ENCODE measurements at places on chromosomes 7 and 10.

DNA sequence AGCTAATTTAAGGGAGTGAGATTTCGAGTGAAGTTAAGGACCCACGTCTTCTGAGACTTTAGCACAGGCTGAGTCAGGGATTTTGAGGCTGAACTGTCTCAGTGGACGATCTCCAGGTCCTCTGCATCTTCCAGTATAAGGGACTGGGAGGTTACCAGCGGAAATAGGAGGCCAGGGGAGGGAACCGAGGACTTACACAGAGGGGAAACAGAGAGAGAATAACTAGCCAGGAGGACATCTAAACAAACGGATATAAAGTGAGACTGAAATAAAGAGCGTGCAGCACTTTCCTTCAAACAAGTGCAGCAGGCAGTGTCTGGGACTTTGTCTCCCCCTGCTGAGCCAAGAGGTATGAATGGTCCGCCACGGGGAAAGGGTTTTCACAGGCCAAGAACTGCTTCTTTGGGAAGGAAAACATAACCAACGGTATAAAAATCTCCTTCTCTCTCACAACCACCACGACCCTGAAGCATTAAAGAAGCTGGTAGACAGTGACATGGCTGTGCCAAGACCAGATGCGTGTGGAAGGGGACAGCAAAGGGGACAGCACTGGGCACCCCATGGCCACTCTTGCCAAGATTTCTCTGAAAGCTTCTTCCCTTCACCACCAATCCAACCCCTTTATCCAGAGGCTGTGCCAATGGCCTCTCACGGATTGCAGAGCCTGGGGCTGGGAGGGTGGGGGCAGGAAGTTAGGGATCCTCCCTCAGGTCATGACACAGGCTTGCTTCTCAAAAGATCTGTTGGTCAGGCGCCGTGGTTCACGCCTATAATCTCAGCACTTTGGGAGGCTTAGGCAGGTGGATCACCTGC lies 72.0 kb downstream of the SLC37A3 start:
- DNase-seq: peak; percentile 19

GRCh38 chr10:116673866-116674265 lies 53.1 kb downstream of the PNLIPRP2 start:
- no peak for DNase-seq

GRCh38 chr10:120945801-120946302 lies 94.7 kb downstream of the WDR11 start:
- no peak for DNase-seq

DNA sequence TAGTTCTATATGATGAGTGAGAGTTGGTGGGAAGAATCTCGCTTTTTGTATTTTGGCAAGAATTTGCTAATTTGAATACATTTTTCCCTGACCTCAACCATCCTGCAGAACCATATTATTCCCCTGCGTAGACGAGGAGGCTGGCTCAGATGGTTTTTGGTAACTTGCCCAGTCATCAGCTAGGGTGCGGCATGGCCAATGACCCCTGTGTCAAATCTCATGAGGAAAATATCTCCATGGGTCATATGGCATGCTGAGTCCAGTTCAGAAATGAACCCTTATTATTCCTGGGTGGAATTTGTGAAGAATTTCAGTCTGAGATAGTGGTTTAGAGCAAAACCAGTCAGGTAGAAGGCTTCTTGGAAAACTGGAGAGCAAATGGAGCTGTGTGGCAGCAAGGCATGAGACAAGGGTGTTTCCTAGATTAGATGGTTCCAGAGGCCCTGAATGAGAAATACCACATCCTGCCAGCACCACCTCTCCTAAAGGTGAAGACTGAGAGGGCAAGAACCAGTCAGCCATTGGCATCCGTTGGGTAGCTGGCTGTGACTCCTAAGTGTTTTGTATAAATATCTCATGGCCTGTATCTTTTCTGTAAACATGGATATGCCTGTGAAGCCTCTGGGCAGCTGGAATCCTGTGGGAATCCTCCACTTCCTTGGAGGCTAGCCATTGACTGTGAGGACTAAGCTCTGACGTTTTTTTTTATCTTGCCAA lies 5.8 kb upstream of the UPP1 start:
- DNase-seq: no peak

DNA sequence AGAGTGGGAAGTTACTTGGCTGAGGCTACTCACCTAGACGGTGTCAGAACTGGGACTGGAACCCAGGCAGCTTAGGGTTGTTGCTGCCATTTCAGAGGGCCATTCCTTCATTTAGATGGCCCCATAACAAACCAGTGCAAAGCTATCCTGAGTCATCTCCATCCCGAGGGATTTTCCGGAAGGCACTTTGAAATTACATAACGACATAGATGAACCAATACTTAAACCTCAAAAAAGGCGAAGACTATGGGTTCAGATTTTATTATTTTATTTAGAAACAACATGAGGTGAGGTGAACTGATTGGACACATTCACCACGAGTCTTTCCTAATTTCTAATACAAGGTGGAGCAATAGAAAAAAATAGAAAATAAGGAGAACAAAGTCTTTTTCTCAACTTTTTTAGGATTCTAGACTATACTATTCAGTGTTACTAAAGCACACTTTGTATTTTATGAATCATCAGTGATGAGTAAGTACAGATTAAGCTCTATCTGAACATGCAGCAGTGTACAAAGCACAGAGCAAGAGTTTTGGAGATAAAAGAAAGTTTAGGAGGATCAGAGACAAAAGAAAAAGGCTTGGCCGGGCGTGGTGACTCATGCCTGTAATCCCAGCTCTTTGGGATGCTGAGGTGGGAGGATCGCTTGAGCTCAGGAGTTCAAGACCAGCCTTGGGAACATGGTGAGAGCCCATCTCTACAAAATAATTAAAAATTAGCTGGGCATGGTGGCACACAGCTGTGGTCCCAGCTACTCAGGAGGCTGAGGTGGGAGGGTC lies 79.5 kb upstream of the SVIL start:
- DNase-seq: no peak

- DNase-seq: no peak
Measured at GRCh38 chr10:111410740-111411139, 333.9 kb downstream of the ADRA2A start.

- DNase-seq: no peak
Measured at GRCh38 chr10:88342733-88343310, 240.3 kb downstream of the RNLS start.

- no peak for DNase-seq
Measured at GRCh38 chr7:17227766-17228490, 70.5 kb upstream of the AHR start.

DNA sequence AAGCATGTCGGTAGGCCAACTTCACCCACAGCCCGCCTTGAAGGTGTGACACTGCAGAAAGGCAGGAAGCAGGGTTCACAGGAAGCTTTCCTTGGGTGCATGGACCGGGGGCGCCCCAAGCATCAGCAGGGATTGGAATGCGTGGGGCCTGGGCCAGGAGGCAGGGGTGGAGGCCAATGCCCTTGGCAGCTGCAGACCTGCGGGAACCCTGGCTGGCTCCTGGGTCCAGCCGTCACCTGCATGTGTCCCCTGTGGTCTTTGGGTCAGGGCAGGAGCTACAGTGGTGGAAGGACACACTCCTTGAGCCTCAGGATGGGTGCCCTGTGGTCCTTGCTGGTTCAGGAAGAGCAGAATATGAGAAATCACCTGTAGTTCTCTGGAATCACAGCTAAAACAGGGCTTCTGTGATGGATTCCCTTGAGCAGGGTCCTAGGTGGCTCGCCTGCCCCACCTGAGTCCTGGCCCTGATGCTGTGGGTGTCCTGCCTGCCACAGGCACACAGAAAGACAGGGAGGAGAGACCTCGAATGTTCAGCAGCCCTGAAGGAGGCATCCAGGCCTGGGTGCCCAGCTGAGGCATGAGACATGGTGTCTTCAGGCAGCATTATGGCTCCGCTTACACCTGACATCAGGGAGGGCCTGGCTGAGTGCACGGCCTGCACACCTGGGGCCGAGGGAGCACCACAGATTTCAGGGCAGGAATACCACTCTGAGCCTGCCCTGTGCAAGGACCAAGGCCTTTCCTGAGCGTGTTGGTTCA lies 15.1 kb downstream of the ANTXRL start:
- no peak for DNase-seq

DNA sequence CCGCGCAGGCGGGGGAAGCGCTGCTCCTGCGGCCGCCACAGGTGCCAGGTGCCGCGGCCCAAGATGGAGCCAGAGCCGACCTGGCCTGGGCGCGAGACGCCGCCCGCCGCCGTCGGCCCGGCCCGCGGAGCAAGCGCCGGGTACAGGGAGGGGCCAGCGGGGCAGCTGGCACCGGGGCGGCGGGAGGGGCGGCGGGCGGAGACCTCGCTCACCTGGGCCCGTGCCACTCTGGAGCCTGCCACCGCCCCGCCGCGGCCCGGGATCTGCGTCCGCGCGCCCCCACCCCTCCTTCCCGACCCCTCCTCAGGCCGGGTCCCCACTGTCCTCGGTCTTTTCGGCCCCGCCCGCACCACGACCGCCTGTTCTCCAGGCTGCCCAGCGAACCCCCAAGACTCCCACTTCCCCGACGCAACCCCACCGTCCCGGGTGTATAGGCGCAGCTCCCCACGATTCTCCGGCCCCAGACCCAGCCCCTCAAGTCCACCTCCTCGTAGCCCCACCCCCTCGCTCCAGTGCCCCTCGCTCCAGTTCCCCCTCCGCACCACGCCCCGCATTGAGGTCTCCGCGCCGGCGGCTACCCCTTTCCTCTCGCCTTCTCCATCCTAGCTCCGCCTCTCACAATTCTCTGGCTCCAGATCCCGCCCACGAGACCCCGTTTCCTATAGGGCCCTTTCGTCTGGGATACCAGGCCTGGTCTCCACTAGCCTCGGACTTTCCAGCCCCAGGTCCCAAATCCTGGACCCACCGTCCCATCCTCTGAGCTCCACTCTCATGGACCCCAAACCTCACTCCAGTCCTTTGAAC lies at the start of gene GPRIN2:
GPRIN2 (minus strand) TSS at position 144 of the 804 bp plus-strand sequence. CDS start 5,922 bp downstream, outside the sequence.
- no peak for DNase-seq

- DNase-seq: no peak
Measured at GRCh38 chr7:158030071-158030470, 557.6 kb downstream of the PTPRN2 start.

DNA sequence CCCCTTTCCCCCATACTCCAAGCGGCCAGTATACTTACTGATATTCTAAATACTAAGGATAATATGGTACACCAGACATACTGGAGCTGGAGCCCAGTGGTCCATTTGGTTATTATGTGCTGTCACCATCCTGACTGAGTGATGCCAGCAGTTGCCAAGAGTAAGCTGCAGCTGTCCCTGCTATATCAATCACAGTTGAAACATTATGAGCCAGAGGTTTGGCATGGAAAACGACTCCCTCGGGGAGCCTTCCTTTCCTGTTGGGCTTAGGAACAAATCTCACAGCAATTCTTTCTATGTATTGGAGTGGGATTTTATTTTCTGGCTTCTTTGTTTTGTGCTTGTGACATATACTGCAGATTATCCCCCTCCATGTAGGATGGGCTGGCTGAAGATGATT lies 32.6 kb downstream of the STRIP2 start:
- DNase-seq: no peak

DNA sequence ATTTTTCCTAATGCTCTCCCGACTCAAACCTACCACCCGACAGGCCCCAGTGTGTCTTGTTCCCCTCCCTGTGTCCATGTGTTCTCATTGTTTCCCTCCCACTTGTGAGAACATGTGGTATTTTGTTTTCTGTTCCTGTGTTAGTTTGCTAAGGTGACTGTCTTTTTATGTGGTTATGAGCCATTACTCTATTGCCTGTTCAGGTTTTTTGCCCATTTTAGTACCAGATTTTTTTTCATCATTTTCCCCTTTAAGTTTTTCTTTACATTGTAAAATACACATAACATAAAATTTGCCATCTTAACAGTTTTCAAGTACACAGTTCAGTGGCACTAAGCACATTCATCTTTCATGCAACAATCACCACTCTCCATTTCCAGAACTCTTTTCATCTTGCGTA lies 133.5 kb downstream of the GPR158 start:
- no peak for DNase-seq

GRCh38 chr7:41928166-41928565 lies 225.3 kb upstream of the INHBA start:
- no peak for DNase-seq

- no peak for DNase-seq
Measured at GRCh38 chr7:138887085-138887710, 89.2 kb upstream of the ATP6V0A4 start.

- DNase-seq: no peak
Measured at GRCh38 chr10:130737186-130737585, 574.3 kb downstream of the TCERG1L start.

DNA sequence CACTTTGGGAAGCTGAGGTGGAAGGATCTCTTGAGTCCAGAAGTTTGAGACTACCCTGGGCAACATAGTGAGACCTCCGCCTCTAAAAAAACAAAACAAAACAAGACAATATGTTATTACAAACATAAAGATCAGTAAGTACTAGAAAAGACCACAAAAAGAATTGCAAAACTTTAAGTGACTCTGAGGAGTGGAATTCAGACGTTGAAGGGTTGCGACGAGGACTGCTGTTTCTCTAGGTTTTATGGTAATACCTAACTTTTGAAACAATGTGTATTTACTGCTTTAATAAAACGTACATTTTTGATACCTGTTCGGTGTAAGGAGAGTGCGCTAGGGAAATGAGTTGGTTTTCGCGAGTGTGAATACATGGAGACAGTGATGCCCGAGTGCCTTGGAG lies 250.4 kb downstream of the GATA3 start:
- no peak for DNase-seq

- DNase-seq: no peak
Measured at GRCh38 chr7:55134359-55134725, 115.5 kb downstream of the EGFR start.

DNA sequence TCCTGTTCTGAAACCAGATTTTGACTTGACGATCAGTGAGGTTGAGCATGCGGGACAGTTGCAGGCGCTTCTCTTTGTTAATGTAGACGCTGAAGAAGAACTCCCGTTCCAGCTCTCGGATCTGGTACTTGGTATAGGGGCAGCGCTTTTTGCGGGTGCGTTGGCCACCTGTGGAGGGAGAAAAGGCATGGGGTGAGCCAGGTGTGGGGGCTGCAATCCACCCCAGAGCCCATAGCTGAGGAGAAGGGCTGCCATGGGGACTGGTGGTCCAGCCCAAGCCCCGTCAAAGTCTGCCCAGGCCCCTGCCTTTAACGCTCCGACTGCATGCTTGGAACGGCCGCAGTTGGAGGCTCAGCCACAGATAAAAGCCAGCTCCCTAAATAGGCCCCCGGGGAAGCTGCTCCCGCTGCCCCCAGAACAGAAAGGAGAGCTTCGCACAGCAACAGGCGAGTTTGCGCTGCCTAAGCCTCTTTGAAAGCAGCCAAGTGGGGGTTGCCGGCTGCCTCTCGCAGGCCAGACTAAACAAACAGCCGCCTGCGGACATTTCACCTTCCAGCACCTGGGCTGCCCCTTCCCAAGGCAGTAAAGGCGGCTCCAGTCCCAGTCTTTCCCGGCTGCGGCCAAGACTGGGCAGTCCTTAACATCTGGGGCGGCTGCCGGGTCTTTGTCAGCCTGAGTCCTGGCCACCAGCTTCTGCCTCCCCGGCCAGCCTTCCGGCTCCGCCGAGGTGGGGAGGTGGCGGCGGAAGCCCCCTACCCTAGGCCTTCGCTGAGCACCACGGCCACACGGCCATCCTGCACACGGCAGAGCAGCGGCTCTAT lies 2.0 kb downstream of the HOXA11 start:
- no peak for DNase-seq

- DNase-seq: no peak
Measured at GRCh38 chr7:139218173-139218572, 12.9 kb upstream of the UBN2 start.

GRCh38 chr10:111972109-111972508 lies 211.5 kb downstream of the GPAM start:
- no peak for DNase-seq
